ENCODE measurements at places on chromosomes 3 and 15.

DNA sequence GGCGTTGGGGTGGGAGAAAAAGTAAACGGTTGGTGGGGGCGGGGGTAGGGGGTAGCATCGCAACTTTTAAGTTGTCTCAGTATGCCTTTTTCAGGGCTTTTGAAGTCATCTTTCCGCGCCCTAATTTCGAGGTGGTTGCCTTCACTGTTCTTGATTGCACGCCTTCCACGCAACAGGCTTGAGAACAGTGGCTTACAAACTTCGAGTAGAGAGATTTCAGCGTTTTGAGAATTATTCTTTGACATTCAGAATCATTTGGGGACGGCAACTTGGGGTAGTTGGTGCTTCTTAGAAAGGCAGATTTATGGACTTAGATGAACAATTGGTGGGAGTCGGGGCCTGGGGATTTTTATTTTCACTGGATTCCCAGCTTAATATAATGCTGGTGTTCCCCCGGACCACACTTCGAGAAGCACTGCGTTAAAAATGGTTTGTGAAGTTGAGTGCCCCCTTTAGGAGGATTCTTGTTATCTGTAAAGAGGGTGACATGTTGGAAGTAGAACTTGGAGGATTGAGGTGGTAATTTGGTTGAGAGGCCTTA is 880 bp downstream of the PPP4R2 start:
- peak; percentile 63 for DNase-seq

- DNase-seq: no peak
Measured at GRCh38 chr15:39154776-39155175, 426.1 kb upstream of the THBS1 start.

GRCh38 chr15:31974855-31975829 is 55.2 kb upstream of the CHRNA7 start:
- peak; percentile 52 for DNase-seq

GRCh38 chr3:186257866-186258265 is 104.2 kb downstream of the DGKG start:
- DNase-seq: no peak

- DNase-seq: no peak
Measured at GRCh38 chr3:122835590-122835989, 40.7 kb downstream of the SLC49A4 start.

DNA sequence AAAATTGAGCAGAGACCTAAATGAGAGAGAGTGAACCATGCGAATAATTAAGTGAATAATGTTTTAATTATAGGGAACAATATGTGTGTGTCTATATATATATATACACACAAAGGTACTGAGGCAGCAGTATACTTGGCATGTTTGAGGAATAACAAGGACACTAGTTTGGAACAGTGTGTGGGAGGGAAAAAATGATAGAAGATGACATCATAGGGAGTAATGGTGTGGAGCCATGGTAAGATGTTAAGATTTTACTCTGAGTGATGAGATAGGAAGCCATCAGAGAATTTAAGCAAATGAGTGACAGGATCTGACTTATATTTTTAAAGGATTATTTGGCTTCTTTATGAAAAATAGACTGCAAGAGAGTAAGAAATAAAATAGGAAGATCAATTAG is 29.1 kb downstream of the DTWD1 start:
- DNase-seq: no peak

- no peak for DNase-seq
Measured at GRCh38 chr15:36362509-36362915, 216.9 kb upstream of the CDIN1 start.

DNA sequence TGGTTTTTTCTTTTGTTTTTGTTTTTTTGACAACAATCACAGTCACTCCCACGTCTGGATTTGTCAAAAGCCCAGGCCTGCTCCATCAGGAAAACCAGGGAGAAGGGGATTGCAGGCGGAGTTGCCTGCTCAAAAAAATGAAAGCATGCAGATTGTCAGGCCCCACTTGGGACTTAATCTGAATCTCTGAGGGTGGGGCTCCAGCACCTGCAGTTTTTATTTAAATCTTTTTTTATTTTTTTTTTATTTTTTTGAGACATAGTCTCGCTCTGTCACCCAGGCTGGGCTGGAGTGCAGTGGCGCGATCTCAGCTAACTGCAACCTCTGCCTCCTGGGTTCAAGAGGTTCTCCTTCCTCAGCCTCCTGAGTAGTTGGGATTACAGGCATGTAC is 140.9 kb downstream of the FOXP1 start:
- DNase-seq: no peak

DNA sequence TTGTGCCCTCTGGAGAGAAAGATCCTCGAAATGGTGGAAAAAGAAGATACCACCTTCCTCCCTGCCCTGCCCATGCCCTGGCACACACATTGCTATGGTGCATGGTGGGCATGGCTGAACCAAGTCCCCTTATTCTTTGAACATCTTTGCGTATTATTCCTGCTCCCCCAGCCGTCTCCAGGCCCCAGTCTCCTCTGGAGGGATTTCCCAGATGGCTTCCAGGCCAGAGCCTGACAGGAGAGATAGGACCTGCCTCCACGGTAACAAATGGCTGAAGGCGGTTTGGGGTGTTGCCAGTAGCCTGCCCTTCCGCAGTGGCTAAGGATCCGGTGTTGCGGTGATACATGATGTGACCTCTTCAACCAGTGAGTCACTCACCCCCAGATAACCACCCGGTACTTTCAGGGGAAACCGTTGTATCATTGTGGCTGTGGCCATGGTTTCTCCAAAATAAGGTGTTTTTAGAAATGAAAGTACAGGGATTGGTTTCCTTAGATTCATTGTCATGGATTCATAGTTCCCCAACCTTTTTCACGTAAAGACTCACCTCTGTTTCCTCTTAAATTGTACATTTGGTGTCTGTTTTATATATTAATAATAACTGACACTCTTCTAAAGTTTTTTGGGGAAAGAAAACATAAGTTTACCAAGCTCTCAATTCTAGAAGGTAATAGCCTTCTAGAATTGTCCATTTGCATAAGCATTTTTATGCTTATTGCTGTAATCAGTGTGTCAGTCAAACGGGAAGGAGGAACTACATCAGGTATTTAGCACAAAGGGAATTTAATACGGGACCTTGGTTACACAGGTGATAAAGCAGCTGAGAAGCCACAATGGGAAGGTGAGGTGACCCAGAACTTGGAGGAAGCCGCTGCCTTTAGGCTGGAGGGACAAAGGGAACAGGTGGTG is 25.9 kb downstream of the SMAD3 start:
- no peak for DNase-seq

DNA sequence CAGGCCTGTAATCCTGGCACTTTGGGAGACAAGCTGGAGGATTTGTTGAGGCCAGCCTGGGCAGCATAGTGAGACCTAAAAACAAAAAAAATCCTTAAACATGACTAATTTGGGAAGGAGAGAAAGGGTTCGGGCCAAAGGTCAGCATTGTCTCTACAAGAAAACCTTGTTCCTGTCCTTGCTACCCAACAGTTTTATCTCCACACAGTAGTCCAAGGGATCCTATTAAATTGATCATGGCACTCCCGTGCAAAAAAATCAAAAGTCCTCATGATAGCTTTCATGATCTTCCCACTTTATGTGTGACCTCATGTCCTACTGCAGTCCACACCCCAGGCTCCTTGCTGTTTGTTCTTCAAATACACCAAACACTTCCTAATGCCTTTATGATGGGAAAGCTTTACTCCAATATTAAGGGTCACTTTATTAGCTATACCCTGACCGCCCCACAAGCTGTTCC is 4.2 kb downstream of the RPL15 start:
- DNase-seq: no peak

DNA sequence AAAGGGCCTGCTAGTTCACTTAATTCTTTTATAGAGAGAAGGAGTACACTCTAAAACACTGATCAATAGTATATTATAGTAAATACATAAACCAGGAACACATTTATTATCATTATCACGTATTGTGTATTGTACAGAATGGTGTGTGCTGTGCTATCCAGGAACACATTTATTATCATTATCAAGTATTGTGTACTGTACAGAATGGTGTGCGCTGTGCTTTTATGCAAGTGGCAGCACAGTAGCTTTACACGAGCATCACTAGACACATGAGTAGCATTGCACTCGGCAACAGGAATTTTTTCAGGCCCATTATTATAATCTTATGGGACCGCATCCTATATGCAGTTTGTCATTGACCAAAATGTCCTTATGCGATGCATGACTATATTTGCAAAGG is 20.9 kb upstream of the MUC20 start:
- no peak for DNase-seq

- DNase-seq: no peak
Measured at GRCh38 chr3:84978843-84979242, 20.1 kb downstream of the CADM2 start.

DNA sequence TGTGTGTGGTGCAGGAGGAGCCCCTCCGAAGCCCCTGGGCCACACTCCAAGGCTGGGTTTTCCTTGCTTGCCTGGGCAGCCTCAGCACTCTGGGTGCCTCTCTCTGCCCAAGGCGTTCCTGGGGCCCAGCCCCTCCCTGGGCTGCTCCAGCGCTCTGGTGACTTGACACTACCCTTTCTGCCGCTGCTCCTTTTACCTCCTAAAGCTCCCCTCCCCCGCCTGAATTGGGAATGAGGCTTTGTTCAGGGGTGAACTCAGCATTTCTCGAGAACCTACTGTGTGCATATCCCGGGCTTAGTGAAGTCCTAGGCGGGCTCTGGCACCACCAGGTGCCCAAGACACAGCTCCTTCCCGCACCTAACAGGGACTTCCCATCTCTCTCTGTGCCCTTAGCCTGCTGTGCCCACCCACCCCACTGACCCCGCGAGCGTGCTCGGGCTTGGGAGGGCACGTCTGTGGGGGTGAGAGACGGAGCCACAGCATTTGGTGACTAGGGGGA is 1.2 kb upstream of the BAHD1 start:
- no peak for DNase-seq

DNA sequence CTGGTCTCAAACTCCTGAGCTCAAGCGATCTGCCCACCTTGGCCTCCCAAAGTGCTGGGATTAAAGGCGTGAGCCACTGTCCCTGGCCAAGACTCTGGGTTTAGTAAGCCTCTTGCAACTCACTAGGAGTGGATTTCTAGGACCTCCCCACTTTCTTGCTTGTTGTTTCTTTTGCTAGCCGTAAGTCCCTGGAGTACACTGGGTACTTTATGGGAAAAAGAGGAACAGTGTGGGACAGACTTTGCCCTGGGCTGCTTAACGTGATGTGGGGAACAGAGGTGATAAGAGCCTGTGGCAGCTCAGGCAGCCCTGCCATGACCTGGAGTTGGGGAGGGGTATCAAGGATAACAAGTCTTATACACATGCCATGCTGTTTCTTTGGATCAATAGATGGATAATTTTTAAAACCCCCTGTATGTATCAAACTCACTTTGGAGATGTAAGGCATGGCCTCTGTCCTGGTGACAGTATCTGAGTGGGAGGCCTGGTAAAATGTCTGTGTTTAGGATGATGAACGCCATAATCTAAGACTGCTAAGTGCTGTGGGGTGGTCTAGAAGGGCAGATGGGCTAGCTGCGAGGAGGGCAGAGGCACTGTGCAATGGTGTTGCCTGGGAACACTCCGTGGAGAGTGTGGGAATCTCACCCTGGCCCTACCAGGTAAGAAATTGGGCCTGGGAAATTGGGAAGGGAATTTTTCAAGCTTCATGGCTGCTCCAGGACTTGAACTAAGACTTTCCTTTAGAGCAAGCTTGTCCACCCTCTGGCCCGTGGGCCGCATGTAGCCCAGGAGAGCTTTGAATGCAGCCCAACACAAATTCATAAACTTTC is 54.8 kb downstream of the SMAD3 start:
- no peak for DNase-seq

DNA sequence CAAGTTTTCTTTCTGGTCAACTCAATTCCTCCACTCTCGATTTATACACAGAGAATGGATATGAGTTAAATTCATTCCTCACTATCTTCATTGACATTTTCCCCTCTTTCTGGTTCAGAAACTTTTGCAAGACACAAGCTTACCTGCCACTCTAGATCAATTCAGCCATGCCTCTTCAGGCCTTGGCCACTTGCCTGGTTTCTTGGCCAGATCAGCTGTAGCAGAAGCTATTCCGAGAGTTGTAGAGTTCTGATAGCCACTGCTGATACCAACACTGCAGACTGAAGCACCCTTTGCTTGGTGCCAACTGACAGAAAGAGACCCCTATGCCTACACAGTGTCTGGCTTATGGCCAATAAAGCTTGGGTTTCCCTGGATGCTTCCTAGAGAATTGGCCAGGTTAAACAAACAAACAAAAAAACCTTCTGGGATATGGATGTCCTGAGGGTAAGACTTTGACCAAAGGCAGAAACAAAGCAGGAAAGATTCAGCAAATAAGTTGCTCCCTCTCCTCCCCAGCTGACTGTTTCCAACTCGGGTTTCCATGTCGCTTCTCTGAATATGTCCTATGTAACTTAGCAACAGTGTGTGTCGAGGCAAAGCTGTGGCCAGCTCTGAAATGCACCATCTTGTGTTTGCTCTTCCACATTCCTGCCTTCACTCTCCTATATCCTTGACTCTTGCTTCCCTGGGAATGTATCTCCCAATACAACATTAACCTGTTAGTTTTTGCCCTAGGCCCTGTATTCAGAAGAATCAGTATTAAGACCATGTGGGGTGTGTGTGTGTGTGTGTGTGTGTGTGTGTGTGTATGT is 521.6 kb downstream of the EPHA3 start:
- DNase-seq: no peak

DNA sequence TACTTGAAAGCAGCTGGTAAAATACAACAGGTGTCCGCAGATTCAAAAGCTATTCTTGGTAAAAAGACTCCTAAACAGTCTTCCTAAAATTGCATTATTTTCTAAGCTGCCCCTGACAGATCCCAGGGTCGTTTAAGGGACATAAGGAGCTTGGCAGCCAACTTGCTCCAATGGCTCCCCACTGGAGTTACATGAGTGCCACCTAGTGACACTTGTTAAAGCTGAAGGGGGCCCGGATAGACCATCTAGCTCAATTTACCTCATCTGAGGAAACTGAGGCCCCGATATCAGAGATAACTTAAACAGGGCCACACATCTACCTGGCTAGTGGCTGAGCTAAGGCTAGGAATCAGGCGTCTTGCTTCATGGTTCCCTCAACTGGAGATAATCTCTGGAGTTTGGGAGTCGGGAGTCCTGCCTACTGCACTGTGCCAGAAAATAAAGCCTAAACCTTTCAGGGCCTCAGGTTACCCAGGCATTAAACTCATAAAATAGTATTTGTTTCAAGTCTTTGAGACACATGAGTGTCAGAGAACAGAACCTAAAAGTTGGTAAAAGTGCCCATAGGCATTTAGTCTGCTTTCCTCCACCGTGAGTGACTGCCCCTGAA is 6.5 kb upstream of the TBC1D23 start:
- DNase-seq: peak; percentile 54

DNA sequence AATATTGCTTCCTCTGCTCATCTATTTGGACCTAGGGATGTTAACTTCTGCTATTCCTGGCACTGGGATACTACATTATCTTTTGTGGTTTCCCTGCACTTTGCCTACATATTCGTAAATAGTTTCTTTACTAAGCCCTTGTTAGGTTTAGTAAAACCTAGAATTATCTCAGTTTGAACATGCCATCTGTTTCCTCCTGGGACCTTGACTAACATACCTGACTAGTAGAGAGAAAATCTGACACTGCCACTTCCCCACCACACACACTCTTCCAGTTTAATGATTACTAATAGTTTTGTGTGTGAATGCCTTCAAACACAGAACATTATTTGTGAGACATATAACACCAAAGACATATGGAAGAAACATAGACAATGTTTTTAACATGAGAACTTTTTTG is 28.2 kb upstream of the SOX2 start:
- DNase-seq: no peak

All from right kidney (tissue), 9 donors.